Activated naive CD8-positive, alpha-beta T cell treated with anti-CD3 and anti-CD28 coated beads, Interleukin-2, amount 10 ng/mL, durations not matched to agents 7 days and 5 days (primary cell): ENCODE measurements at places on chromosomes 7 and 10. TPM values are rescaled to one million over a fixed set of nuclear protein-coding genes. Genes with fewer than 3 reads are reported as not detected.

GRCh38 chr10:69506487-69506833 lies 55.2 kb downstream of the TSPAN15 start:
- DNase-seq = no peak
- H3K27ac ChIP-seq = peak overlapping the region; percentile 11
- peaks cover 9% of the 10 kb centered on the region for H3K4me1 ChIP-seq
- H3K4me3 ChIP-seq = no peak overlapping the region
- H3K36me3 ChIP-seq = no peaks in the 10 kb centered on the region

GRCh38 chr10:103804871-103805270 lies 50.5 kb downstream of the SH3PXD2A start:
- H3K27ac ChIP-seq = no peak overlapping the region
- no peak overlapping the region for H3K4me3 ChIP-seq
- peaks cover 23% of the 10 kb centered on the region for H3K4me1 ChIP-seq
- H3K36me3 ChIP-seq = no peaks in the 10 kb centered on the region
- peaks cover 2% of the 10 kb centered on the region for H3K27me3 ChIP-seq

CYP3A4 gene
- total RNA-seq = not detected

TEX47 gene
- not detected for total RNA-seq

DNA sequence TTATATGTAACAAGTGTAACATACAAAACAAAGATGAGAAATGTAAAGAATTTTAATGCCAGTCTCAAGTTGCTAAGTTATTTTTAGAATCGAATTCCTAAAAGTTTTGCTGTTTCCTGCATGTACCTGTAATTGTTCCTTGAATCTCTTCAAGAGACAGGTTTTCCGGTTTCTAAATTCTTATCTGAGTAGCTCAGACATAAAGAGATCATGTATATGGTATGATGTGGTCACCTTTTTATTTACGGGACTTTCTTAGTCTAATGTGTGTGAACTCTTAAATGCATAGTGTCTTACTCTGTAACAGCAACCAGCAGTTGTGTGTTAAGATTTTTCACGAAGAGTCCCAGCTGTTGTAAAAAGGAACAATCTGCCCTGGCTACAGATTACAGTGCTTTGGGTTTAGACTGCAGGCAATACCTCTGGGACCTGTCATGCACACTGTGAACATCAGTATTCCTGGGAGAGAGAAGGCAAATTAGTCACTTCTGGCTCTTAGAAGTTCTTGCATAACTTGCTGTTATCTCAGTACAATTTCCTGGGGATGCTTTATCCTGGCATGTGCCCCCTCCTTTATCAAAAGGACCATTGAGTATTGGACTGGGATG lies 263.4 kb downstream of the BICC1 start:
- H3K4me3 ChIP-seq = no peak overlapping the region
- H3K36me3 ChIP-seq = no peaks in the 10 kb centered on the region
- H3K27ac ChIP-seq = no peak overlapping the region
- DNase-seq = no peak
- H3K4me1 ChIP-seq = no peaks in the 10 kb centered on the region

TACC2 gene
- total RNA-seq = not detected

OR2A1 gene
- total RNA-seq = 0.06 TPM

PHYHIPL gene
- not detected for total RNA-seq

DNA sequence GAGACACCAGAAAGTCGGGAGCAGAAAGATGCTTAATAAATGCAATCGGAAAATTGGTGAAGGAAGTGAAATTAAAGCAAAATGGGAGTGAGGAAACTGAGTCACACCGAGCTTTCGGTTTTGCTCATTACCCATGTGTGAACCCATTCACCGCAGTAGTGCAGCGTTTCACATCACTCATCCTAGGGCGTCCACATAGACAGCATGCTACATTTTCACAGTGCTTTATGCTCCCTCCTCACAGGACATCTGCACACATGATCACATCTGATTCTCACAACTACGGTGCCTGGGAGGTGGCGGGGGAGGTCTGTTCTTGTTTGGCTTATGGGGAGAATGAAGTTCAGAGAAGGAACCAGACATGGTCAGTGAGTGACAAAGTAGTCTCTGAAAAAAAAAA lies 36.6 kb upstream of the ATP6V0A4 start:
- H3K4me1 ChIP-seq = peaks cover 3% of the 10 kb centered on the region
- H3K27me3 ChIP-seq = peaks cover 2% of the 10 kb centered on the region
- no peak overlapping the region for H3K4me3 ChIP-seq
- no peaks in the 10 kb centered on the region for H3K36me3 ChIP-seq
- H3K27ac ChIP-seq = no peak overlapping the region

GPR26 gene
- total RNA-seq = not detected

PLXDC2 gene
- total RNA-seq = 1.0 TPM

ERVW-1 gene
- not detected for total RNA-seq

- peaks cover 30% of the 10 kb centered on the region for H3K36me3 ChIP-seq
- peak overlapping the region; percentile 39 for H3K27ac ChIP-seq
- no peak overlapping the region for H3K4me3 ChIP-seq
- peaks cover 3% of the 10 kb centered on the region for H3K27me3 ChIP-seq
- DNase-seq = no peak
Observed at GRCh38 chr7:106345421-106346166, 60.8 kb upstream of the NAMPT start.

DNA sequence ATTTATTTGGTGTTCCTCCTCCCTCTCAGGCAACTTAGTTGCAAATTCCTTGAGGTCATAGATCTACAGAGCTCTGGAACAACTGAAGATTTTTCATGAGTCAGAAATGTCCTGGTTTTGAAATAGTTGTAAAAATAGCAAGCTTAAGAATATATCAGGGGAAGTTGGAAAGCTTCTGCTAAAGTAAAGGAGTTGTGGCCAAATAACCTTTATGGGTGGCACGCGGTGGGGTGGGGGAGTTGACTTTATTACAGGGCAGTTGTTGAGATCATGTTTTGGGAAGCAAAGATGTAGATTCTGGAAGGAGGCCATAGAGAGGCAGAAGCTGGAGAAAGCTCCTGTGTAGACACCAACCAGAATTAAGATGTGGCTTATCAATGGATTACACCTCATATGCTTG lies 326.0 kb upstream of the MTPN start:
- no peak for DNase-seq
- H3K27me3 ChIP-seq = no peaks in the 10 kb centered on the region
- H3K4me1 ChIP-seq = no peaks in the 10 kb centered on the region
- no peak overlapping the region for H3K4me3 ChIP-seq

GRCh38 chr10:127869329-127869728 lies 23.4 kb downstream of the CLRN3 start:
- no peaks in the 10 kb centered on the region for H3K36me3 ChIP-seq
- no peak overlapping the region for H3K27ac ChIP-seq
- no peaks in the 10 kb centered on the region for H3K4me1 ChIP-seq
- no peak for DNase-seq
- no peak overlapping the region for H3K4me3 ChIP-seq

- no peak overlapping the region for H3K4me3 ChIP-seq
- DNase-seq = no peak
- no peaks in the 10 kb centered on the region for H3K4me1 ChIP-seq
- no peak overlapping the region for H3K27ac ChIP-seq
- no peaks in the 10 kb centered on the region for H3K36me3 ChIP-seq
- H3K27me3 ChIP-seq = no peaks in the 10 kb centered on the region
Observed at GRCh38 chr7:108985037-108985436, 415.4 kb downstream of the DNAJB9 start.

- H3K36me3 ChIP-seq = peaks cover 2% of the 10 kb centered on the region
- no peak overlapping the region for H3K27ac ChIP-seq
- H3K27me3 ChIP-seq = peaks cover 10% of the 10 kb centered on the region
- H3K4me1 ChIP-seq = no peaks in the 10 kb centered on the region
Observed at GRCh38 chr7:1679326-1679965, 9.4 kb downstream of the ELFN1 start.

GRCh38 chr10:18238870-18239485 lies 98.8 kb downstream of the CACNB2 start:
- no peaks in the 10 kb centered on the region for H3K27me3 ChIP-seq
- H3K4me3 ChIP-seq = no peak overlapping the region
- H3K4me1 ChIP-seq = no peaks in the 10 kb centered on the region
- no peak overlapping the region for H3K27ac ChIP-seq
- no peak for DNase-seq

- no peaks in the 10 kb centered on the region for H3K4me1 ChIP-seq
- no peak overlapping the region for H3K4me3 ChIP-seq
- H3K36me3 ChIP-seq = peaks cover 6% of the 10 kb centered on the region
- no peak for DNase-seq
- peaks cover 19% of the 10 kb centered on the region for H3K27me3 ChIP-seq
- H3K27ac ChIP-seq = no peak overlapping the region
Observed at GRCh38 chr7:151327659-151328058, 14.0 kb upstream of the NUB1 start.

PILRA gene
- 4.1 TPM for total RNA-seq

SDK1 gene
- 0.25 TPM for total RNA-seq

GRCh38 chr7:11784769-11785536 lies 47.0 kb downstream of the THSD7A start:
- H3K36me3 ChIP-seq = no peaks in the 10 kb centered on the region
- H3K4me1 ChIP-seq = no peaks in the 10 kb centered on the region

DNA sequence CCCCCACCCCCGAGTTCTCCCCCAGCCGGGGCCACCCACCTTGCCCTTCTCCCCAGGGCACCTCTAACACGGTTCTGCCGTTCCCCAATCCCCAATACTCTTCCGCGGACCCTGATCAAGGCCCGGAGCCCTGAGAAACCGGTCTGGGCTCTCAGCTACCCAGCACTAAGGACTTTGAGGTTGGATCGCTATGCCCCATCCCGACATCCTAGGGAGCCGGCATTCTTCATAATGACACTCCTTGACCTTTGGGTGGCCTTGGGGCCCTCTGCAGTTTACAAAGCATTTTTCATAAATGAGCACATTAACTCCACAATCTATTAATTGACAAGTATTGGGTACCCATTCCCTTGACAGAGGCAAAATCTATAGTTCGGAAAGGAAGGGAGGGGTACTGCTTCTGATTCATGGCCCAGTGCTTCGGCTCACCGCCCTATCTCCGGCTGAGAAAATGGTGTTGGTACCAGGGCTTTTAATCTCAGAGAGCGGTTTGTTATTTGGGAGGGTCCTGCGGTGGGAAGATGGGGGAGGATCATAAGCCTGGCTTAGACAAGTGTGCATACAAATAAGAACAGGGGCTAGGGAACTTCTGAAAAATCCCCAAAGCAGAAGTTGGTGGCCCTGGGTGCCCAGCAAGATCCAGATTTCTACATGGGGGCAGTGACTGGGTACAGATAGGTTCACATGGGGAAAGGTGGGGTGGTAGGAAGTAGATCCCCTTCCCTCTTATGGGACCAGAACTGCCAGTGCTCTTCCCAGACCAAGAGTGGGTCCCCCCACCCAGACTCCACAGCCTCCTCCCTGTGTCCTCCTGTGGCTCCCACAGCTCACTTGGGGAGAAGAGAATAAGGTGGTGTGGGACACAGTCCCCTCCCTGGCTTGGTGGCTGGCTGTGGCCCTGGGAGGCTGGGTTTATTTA lies 3.2 kb downstream of the IMPDH1 start:
- DNase-seq = no peak
- peak overlapping the region; percentile 85 for H3K4me3 ChIP-seq
- H3K27me3 ChIP-seq = peaks cover 6% of the 10 kb centered on the region
- H3K4me1 ChIP-seq = peaks cover 36% of the 10 kb centered on the region
- peaks cover 4% of the 10 kb centered on the region for H3K36me3 ChIP-seq

GRCh38 chr10:86880971-86881370 lies 76.4 kb downstream of the MMRN2 start:
- H3K4me3 ChIP-seq = no peak overlapping the region

- peak overlapping the region; percentile 86 for H3K27ac ChIP-seq
- H3K36me3 ChIP-seq = peaks cover 5% of the 10 kb centered on the region
- peak overlapping the region; percentile 92 for H3K4me3 ChIP-seq
- peaks cover 32% of the 10 kb centered on the region for H3K4me1 ChIP-seq
Observed at GRCh38 chr7:149285603-149286002, 23.6 kb downstream of the ZNF783 start.

- no peak overlapping the region for H3K27ac ChIP-seq
- H3K27me3 ChIP-seq = no peaks in the 10 kb centered on the region
- peaks cover 6% of the 10 kb centered on the region for H3K4me1 ChIP-seq
- no peaks in the 10 kb centered on the region for H3K36me3 ChIP-seq
- no peak overlapping the region for H3K4me3 ChIP-seq
Observed at GRCh38 chr7:70432567-70433001, 699.4 kb upstream of the GALNT17 start.

GRID2IP gene
- 0.28 TPM for total RNA-seq

- H3K36me3 ChIP-seq = no peaks in the 10 kb centered on the region
- H3K27me3 ChIP-seq = peaks cover 19% of the 10 kb centered on the region
- H3K4me3 ChIP-seq = no peak overlapping the region
- no peaks in the 10 kb centered on the region for H3K4me1 ChIP-seq
Observed at GRCh38 chr7:76238326-76238725, 36.6 kb downstream of the SRRM3 start.

TMEM196 gene
- not detected for total RNA-seq

DNA sequence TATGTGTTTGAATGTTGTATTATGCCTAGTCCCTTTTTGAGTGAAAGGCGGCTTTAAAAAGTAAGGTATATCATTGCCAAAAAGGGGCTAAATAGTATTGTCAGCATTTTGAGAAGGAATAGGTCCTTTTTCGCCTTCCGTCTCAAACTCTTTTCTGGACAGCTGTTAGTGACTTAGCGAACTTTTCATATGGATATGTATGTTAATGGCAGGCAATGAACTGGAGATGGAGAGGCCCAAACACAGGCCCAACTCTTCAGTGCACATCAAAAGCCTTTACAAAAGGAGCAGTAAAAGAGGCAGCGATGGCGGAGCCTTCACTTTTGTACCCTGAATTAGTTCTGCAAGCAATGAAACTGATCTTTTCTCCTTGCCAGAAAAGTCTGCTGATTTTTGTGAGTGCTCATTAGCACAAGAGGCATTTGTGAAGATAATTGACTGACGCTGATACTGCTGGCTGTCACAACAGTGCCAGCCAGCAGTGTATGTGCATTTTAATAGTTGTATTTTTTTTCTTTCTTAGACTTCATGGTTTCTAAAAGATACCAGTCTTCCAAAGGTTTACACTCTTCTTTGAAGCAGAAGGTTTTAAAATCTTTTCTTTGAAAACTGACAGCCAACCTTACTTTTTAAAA lies 243.7 kb upstream of the SP8 start:
- no peak for DNase-seq
- no peaks in the 10 kb centered on the region for H3K36me3 ChIP-seq
- no peaks in the 10 kb centered on the region for H3K27me3 ChIP-seq
- H3K4me3 ChIP-seq = no peak overlapping the region
- H3K4me1 ChIP-seq = no peaks in the 10 kb centered on the region

SLC16A9 gene
- total RNA-seq = 0.09 TPM

GRCh38 chr7:131498237-131498885 lies 58.1 kb downstream of the PODXL start:
- no peaks in the 10 kb centered on the region for H3K27me3 ChIP-seq
- H3K27ac ChIP-seq = no peak overlapping the region
- H3K4me3 ChIP-seq = no peak overlapping the region

GRCh38 chr10:64732372-64732957 lies 1211.3 kb downstream of the REEP3 start:
- no peak overlapping the region for H3K27ac ChIP-seq
- DNase-seq = no peak
- no peak overlapping the region for H3K4me3 ChIP-seq

DNA sequence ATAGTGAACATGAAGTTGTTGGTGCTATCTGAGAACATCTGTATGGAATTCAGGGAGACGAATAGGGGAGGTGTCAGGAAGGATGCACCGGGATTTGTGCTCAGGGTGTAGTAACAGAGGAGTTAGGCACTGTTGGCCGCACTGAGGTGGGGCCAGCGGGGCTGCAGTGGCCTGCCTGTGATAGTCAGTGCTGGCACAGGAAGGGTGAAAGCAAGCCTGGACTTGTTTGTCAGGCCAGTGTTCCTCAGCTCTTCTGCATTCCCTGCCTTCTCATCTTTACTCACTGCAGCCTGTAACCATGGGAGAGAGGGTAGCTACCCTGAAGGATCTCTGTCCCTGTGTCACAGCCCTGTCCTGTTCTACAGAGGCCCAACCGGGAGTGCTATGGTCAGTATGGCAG lies 81.3 kb downstream of the SH2D4B start:
- H3K27ac ChIP-seq = no peak overlapping the region
- peaks cover 5% of the 10 kb centered on the region for H3K27me3 ChIP-seq
- DNase-seq = no peak
- H3K36me3 ChIP-seq = no peaks in the 10 kb centered on the region
- no peaks in the 10 kb centered on the region for H3K4me1 ChIP-seq

PNLIPRP3 gene
- total RNA-seq = not detected
